ENCODE measurements at places on chromosomes 2 and 18.

DNA sequence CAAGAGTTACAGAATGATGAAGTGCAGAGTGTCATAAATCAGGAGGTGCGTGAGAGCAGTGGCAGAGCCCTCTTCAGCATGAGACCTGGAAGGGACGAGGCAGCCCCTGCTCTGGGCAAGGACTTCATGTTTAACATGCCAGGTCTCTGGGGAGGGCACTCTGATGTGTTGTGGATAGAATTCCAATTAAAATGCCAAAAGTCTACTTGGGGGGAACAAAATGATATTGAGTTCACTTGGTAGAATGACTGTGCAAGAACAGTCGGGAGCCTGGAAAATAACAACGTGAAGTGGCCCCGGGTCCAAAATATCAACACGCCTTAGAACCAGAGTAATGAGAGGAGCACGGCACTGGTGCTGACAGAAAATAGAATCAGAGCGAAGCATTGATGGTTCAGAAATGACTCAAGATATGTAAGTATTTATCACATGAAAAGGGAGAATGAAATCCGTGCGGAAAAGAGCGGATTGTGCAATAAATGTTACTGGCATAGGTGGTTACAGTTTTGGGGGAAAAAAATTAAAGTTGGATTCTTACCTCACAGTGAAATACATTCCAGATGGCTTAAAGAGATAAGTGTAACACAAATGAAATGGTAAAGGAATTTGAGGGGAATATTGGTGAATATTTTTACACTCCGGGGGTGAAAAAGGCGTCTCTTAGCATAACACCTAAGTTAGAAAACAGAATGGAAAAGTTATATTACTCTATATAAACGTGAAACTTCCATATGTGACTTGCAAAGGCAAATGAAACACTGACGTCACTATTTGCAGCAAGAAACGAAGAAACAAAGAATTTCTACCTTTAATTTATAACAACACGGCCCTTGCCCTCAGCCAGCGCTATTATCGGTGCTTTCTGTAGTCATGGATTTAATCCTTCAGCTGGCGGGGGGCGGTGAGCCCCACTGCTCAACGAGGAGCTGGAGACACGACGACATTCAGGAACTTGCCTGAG lies 159.4 kb upstream of the TWIST2 start:
- no peak for DNase-seq

GRCh38 chr2:4190548-4190947 lies 487.2 kb downstream of the DCDC2C start:
- no peak for DNase-seq

DNA sequence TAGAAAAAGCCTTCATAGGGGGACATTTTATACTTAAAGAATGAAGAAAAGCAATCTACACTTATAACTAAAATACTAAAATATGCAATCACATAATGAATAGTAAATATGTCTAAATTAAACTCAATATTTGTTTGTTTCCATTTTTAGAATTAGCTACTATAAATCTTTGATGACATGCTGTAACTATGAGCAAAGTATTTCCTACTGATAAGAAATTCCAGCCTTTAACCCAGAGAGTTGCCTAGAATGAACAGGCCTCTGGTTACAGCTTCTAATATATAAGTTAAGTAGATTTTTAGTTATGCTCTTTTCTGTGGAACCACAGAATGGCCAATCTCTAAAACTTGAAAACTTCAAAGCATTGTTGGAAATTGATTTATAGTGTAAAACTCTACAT lies 1465.6 kb upstream of the ZEB2 start:
- DNase-seq = no peak

GRCh38 chr2:30134582-30134981 lies 12.2 kb upstream of the YPEL5 start:
- DNase-seq = no peak

GRCh38 chr2:212694398-212694797 lies 155.8 kb upstream of the ERBB4 start:
- DNase-seq = no peak

GRCh38 chr18:49926106-49926745 lies 112.9 kb upstream of the ACAA2 start:
- DNase-seq = no peak

- no peak for DNase-seq
Observed at GRCh38 chr2:196442211-196442610, 197.3 kb upstream of the CCDC150 start.

DNA sequence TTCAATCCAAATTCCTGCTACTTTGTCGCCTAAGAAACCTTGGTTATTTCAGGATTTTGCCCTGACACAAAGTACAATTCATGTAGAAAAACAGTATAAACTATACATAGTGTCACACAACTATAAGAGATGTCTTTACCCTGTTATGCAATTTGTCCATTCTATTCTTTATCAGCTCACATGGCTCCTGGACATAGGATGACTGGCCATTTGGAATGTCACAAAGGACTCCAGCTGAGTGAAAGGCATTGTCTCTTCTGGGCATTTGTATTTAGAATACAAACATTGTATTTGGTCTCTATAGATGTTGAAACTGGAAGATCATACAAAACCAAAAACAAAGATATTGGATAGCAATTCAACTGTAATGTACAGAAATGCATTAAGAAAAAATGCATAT lies 944.6 kb upstream of the LRRTM1 start:
- DNase-seq = no peak

- DNase-seq = no peak
Observed at GRCh38 chr2:191280290-191280689, 35.1 kb downstream of the MYO1B start.

- DNase-seq = no peak
Observed at GRCh38 chr2:220374282-220374681, 746.9 kb downstream of the SLC4A3 start.

GRCh38 chr2:58484221-58484620 lies 243.1 kb upstream of the FANCL start:
- DNase-seq = no peak
